ENCODE measurements at places on chromosomes 2 and 18.

DNA sequence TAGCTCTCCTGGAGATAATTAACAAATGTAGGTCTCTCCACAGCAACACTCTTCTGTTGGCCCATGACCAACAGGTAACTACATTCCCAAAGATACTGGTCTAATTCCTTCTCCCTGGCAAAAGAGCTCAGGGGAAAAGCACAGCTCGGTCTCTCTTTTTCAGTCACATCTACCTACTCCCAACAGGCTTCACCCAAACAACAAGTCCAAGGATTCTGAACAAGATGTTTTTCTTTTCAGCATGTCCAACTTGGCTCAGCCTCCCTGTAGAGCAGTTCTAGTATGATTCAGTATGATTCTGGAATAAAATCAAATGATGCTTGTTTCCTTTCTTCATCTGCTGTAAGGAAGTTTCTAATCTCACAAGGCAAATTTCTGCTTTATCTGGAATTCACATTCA lies 1704.8 kb upstream of the PIK3C3 start:
- DNase-seq: no peak

GRCh38 chr2:8421658-8422449 lies 260.0 kb upstream of the ID2 start:
- no peak for DNase-seq

- DNase-seq: no peak
Measured at GRCh38 chr2:111685342-111685741, 198.7 kb downstream of the ANAPC1 start.

DNA sequence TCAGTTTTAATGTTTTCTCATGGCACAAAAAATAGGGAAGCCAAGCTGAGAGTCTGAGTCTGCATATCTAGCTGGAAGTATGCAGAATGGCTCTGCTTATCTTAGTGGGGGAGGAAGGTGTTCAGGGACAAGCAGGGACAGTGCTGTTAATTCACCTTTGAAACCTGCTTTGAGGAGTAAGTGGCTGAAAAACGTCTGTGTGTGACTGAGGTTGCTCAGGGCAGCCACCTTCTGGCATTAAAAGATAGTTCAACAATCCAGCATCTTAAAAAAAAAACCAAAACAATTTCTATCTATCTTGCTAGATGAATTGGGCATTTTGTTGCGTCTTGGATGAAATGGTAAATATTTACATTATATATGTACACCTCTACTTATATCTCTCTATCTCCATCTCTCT lies 2.0 kb upstream of the TRPM8 start:
- no peak for DNase-seq

- no peak for DNase-seq
Measured at GRCh38 chr2:232541195-232541960, 1.9 kb downstream of the CHRNG start.

GRCh38 chr18:39259736-39260135 lies 1694.1 kb upstream of the CELF4 start:
- DNase-seq: no peak

DNA sequence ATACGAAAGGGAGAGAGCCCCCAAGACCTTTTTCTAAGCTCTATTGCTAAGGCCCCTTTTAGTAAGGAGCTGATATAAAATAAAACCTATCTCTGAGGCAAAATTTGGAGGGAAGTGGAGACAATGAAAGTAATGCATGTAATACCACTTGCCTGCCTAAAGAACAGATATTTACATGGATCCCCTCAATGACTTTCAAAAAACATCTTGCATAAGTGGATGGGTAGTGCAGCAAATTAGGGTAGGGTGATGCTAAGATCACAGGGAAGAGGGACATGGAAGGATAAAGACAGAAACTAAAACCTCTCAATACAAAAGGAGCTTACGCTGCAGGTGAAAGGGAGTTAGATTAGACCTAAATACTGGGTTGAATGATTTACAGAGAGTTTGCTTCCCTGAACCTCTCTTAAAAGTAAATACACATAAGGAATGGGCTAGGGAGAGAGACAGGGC lies 1.1 kb downstream of the ZNF513 start:
- no peak for DNase-seq

DNA sequence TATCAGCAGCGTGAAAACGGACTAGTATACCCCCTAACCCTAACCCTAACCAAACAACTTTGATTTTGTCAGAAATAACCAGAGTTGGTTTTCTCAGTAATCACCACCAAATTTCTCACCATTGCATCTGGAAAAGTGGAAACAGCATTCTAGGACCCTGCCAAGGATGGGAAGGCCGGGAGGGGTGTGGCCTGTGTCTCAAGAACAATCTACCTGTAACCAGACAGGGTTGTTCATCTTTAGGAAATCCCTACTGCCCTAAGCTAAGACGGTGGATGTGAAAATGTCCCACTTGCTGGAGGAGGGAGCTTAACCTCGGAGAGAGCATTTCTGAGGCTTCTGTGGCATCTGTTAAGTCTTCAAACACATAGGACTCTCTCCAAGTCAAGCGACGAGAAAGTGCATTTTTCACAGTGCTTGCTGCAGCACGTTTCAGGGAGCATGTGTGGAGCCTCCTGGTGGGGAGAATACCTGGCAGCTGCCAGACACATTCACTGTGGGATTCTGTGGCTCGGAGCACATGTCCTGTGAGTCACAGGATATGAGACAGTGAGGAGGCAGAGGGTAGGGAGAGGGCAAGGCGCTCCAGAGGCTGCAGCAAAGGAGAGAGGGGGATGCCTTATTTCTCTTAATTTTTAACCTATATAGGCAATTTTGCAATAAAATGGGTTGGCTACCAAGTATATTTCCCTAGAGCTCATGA lies 207.5 kb downstream of the SPP2 start:
- no peak for DNase-seq

GRCh38 chr2:102084651-102085050 lies 57.9 kb upstream of the IL1R1 start:
- no peak for DNase-seq

- no peak for DNase-seq
Measured at GRCh38 chr2:105329197-105329554, 359 bp downstream of the TGFBRAP1 start.

DNA sequence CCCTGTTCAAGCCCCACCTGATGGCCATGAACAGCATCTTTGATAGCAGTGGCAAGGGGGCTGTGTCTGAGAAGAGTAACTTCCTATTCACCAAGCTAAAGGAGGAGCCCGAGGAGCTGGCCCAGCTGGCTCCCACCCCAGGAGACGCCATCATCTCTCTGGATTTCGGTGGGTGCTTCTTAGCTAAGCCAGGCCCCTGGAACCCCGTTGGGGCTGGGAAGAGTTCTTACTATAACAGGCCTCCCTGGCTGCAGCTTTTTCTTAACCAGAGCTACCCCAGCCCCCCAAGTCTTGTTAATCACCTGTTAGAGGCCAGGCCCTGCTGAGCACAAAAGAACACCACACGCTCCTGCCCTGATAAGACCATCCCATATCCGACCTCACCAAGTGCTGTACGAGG lies 79.4 kb downstream of the EPAS1 start:
- no peak for DNase-seq

DNA sequence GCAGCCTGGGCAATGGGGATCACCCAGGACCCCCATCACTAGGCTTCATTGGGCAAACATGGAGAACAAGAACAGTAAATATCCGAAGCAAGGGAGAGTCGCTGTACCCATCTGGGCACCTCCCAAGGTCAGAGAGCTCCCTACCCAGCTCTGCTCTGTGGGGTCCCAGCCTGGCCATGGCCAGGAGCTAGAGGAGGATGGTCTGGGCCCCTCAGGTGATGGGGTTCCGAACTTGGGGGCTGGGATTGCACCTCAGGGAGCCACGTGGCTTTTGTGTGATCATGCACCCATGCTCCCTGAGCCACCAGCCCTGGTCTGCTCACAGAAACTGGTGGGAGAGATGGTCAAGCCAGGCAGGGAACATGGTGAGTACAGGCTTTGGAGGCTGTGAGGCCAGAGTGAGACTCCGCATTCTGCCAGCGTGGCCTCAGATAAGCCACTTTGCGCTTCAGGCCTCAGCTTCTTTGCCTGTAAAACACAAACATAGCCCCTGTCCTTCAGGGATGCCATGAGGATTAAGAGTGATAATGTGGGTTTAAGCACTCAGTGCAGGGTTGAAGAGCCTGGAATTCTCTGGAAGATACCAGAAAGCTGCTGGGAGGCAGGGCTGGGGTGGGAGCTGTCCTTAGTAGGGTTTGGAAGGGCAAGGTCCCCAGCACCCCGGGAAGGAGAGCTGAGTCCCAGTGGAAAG lies 3.0 kb upstream of the NMUR1 start:
- no peak for DNase-seq

- DNase-seq: no peak
Measured at GRCh38 chr2:234341306-234341985, 155.4 kb downstream of the ARL4C start.

- DNase-seq: no peak
Measured at GRCh38 chr2:108199726-108200125, 40.0 kb upstream of the SULT1C3 start.

DNA sequence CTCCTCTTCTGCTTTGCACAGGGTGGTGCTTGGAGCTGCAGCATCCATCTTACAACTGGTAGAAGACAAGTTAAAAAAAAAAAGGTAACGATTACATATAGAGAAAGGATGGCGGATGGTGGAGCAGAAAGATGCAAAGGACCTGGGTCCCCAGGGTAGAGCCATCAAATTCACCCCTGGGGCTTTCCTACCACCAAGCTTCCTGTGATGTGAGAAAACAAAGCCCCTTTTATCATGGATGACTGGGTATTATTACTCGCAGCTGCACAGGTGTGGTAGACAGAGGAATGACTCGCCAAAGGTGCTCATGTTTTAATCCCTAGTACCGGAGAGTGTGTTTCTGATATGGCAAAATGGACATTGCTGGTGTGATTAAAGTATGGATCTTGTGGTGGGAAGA lies 1.3 kb upstream of the ACOXL start:
- DNase-seq: no peak
